Astrocyte (in vitro differentiated cells and primary cell): ENCODE measurements at places on chromosomes 5 and 9.

- DNase-seq = peak; percentile 86
- no peaks in the 10 kb centered on the region for H3K36me3 ChIP-seq
- H3K4me3 ChIP-seq = no peak overlapping the region
- H3K4me1 ChIP-seq = peaks cover 9% of the 10 kb centered on the region
Observed at GRCh38 chr5:56211298-56211865, 21.7 kb downstream of the ANKRD55 start.

- H3K36me3 ChIP-seq = no peaks in the 10 kb centered on the region
- H3K27me3 ChIP-seq = no peaks in the 10 kb centered on the region
- DNase-seq = peak; percentile 29
- H3K27ac ChIP-seq = no peak overlapping the region
Observed at GRCh38 chr9:17509701-17510100, 69.2 kb upstream of the SH3GL2 start.

- no peak for DNase-seq
- H3K27me3 ChIP-seq = no peaks in the 10 kb centered on the region
- H3K4me1 ChIP-seq = no peaks in the 10 kb centered on the region
- H3K27ac ChIP-seq = no peak overlapping the region
- peaks cover 75% of the 10 kb centered on the region for H3K36me3 ChIP-seq
Observed at GRCh38 chr9:128587453-128587852, 35.1 kb downstream of the SPTAN1 start.

GRCh38 chr5:180755601-180756000, 15.7 kb upstream of the OR2Y1 start:
- H3K4me1 ChIP-seq = no peaks in the 10 kb centered on the region
- H3K36me3 ChIP-seq = no peaks in the 10 kb centered on the region
- H3K4me3 ChIP-seq = no peak overlapping the region
- no peak for DNase-seq
- no peak overlapping the region for H3K27ac ChIP-seq
- no peaks in the 10 kb centered on the region for H3K27me3 ChIP-seq

GRCh38 chr5:169635936-169636335, 1.1 kb upstream of the DOCK2 start:
- no peaks in the 10 kb centered on the region for H3K36me3 ChIP-seq
- no peaks in the 10 kb centered on the region for H3K27me3 ChIP-seq

GRCh38 chr9:71675857-71676165, 92.5 kb downstream of the CEMIP2 start:
- H3K27ac ChIP-seq = no peak overlapping the region
- peaks cover 12% of the 10 kb centered on the region for H3K4me1 ChIP-seq
- no peak overlapping the region for H3K4me3 ChIP-seq
- no peak for DNase-seq
- H3K27me3 ChIP-seq = no peaks in the 10 kb centered on the region

DNA sequence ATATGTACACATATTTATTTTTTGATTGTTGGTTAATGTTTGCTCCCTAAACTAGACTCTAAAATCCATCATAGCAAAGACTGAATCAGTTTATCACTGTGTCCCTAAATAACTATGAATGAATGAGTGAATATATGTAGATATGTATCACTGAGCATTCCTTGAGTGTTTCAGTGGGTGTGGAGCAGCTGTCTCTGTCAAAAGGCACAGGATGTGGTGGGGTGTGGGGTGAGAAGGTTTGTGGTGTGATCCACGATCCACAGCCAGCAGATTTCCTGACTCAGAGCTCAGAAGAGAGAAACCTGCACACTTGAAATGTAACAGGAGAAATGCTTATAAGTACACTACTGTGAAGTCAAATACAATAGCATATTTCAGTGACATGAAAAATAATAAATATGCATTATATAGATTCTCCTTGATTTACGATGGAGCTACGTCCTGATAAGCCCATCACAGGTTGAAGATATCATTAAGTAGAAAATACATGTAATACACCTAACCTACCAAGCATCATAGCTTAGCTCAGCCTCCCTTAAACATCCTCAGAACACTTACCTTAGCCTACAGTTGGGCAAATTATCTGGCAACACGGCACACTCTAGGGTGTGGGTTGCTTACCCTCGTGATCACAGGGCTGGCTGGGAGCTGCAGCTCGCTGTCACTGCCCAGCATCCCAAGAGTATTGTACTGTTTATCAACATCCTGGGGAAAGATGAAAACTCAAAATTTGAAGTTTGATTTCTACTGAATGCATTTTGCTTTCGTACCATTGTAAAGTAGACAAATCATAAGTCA, 287.0 kb downstream of the GAS1 start:
- H3K4me1 ChIP-seq = peaks cover 15% of the 10 kb centered on the region
- H3K27ac ChIP-seq = no peak overlapping the region
- no peak overlapping the region for H3K4me3 ChIP-seq
- peak; percentile 93 for DNase-seq
- no peaks in the 10 kb centered on the region for H3K36me3 ChIP-seq
- H3K27me3 ChIP-seq = peaks cover 4% of the 10 kb centered on the region

GRCh38 chr5:126003309-126003708, 419.9 kb upstream of the GRAMD2B start:
- H3K4me1 ChIP-seq = peaks cover 24% of the 10 kb centered on the region
- H3K36me3 ChIP-seq = no peaks in the 10 kb centered on the region
- DNase-seq = peak; percentile 95
- H3K27ac ChIP-seq = peak overlapping the region; percentile 75

GRCh38 chr5:20113031-20113715, 125.2 kb upstream of the CDH18 start:
- no peaks in the 10 kb centered on the region for H3K36me3 ChIP-seq
- no peak overlapping the region for H3K4me3 ChIP-seq

DNA sequence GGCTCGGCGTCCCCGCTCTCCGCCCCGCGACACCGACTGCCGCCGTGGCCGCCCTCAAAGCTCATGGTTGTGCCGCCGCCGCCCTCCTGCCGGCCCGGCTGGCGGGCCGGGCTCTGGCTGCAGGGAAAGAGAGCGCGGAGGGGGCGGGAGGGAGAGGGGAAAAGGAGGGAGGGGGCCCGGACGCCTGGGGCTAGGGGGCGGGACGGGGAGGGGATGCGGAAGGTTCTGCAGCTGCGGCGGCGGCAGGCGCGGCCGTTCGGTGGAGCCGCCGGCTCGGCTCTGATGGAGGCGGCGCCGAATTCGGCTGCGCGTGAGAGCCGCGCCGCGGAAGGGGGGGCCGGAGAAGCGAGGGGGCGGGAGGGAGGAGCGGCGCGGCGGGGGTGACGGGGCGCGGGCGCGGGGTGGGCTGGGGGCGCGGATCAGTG, at the start of gene MARCHF11:
Gene MARCHF11, minus strand, starts transcription at position 281 of the 425 bp plus-strand sequence. Its CDS starts 216 bp downstream, at position 65.
- no peak within 1 kb of the TSS for H3K27ac ChIP-seq
- peak within 1 kb of the TSS; percentile 44 for H3K4me3 ChIP-seq
- DNase-seq = no peak
- no peaks in the 10 kb centered on the region for H3K4me1 ChIP-seq

GRCh38 chr5:173454736-173455598, 126.8 kb upstream of the STC2 start:
- peaks cover 49% of the 10 kb centered on the region for H3K4me1 ChIP-seq
- no peak overlapping the region for H3K4me3 ChIP-seq
- H3K36me3 ChIP-seq = no peaks in the 10 kb centered on the region
- H3K27ac ChIP-seq = peak overlapping the region; percentile 98

DNA sequence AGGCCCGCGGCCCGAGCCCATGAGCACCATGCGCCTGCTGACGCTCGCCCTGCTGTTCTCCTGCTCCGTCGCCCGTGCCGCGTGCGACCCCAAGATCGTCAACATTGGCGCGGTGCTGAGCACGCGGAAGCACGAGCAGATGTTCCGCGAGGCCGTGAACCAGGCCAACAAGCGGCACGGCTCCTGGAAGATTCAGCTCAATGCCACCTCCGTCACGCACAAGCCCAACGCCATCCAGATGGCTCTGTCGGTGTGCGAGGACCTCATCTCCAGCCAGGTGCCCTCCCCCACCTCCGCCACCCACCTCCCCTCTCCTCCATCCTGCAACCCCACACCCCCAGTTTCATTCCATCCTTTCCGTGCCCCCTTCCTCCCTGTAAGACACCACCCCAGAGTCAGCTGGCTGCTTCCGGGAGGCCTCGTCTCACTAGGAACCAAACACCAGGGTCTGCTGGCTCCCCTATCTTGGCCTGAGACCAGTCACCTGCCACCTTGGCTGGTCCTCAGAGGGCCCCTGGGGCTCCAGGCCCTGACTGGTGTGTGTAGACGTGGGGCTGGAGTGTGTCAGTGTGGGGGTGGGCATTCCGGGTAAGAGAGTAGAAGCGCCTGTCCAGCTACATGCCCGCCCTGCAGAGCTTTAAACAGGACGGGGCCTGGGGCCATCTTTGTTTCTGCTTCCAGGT, 655 bp downstream of the GRIN1 start:
- no peak for DNase-seq
- peaks cover 2% of the 10 kb centered on the region for H3K4me1 ChIP-seq
- no peak overlapping the region for H3K27ac ChIP-seq

DNA sequence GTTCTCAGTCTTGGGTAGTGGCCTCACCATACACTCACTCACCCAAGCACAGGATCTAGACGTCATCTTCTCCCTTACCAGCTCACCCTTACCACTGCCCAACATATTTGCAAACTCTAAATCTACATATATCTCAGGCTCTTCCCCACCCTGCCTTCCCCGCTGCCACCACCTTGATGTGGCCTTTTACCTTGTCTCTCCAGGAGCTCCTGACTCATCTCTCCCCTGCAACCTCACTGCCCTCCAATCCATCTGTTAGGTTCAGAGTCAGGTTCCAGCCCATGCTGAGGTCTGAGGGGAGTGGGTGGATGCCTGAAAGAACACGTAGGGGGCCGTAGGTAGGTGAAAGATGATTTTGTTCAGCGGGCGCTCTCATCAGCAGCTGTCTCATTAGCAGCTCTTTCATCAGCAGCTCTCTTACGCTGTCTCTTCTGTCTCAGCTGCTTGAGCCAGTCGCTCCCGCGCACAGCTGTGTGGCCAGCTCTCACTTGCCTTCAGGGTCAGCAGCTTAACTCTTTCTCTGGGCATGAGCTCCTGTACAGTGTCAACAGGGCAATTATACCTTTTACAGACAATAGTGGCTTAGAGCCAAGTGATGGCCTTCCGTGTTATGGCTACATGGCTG, 23.1 kb upstream of the CKMT2 start:
- no peak overlapping the region for H3K27ac ChIP-seq
- H3K27me3 ChIP-seq = no peaks in the 10 kb centered on the region
- H3K4me1 ChIP-seq = no peaks in the 10 kb centered on the region

GRCh38 chr5:123746683-123747360, 234.8 kb downstream of the CSNK1G3 start:
- DNase-seq = no peak
- H3K4me1 ChIP-seq = no peaks in the 10 kb centered on the region
- H3K36me3 ChIP-seq = no peaks in the 10 kb centered on the region

DNA sequence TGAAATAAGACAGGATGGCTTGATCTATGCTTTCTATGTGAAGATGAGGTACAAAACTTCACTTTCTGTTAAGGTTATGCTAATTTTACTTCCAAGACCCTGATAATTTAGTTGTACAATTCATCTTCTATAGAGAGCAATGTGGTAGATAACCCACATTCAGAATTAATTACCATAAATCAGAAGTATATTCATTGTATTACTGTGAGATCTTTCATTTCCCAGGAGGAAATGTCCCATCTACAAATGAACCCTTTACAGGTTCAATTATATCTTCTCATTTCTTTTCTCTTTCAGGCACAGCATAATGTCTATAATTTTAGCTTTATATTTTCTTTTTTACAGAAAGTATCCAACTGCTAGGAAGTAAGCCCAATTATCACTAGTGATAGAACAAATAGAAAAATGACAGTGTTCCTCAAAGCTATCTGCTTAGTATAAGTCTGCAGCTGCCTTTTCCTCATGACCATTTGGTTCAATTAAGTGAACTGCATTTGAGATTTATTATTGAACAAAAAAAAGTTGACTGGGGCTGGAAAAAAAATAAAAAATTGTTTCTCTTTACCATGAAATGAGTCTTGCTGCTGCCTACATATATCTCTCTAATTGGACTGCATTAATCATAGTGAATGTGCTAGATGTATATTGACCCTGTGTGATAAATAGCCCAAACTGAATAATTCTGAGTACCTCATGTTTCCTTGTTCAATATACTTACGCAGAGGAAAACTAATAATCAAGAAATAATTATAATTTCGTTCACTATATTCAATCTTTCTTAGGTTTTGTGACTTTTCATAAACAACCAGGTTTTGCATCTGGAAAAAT, 1329.4 kb downstream of the PTPRD start:
- H3K27me3 ChIP-seq = no peaks in the 10 kb centered on the region
- no peak for DNase-seq
- H3K27ac ChIP-seq = no peak overlapping the region
- H3K4me3 ChIP-seq = no peak overlapping the region
- no peaks in the 10 kb centered on the region for H3K4me1 ChIP-seq
- H3K36me3 ChIP-seq = no peaks in the 10 kb centered on the region

DNA sequence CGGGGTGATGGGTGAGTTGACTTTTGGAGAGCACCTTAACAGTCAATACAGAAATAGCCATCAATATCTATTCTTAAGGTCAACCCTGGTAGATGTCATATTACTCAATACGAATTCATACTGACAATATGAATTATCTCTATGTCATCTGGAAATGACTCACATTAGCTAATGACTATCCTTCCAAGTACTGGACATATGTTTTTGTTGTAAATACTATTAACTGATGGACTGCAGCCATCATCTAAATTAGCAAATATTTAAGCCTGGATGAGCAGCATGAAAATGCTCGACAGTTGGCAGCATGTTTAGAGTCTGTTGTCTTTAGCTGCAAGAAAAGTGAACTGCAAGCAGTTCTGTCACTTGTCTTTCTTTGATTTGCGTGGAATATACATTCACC, 19.6 kb upstream of the ISOC1 start:
- no peaks in the 10 kb centered on the region for H3K36me3 ChIP-seq
- DNase-seq = no peak
- no peaks in the 10 kb centered on the region for H3K27me3 ChIP-seq
- no peak overlapping the region for H3K27ac ChIP-seq
- H3K4me3 ChIP-seq = no peak overlapping the region

GRCh38 chr5:149044453-149045088, 18.3 kb downstream of the SH3TC2 start:
- H3K27me3 ChIP-seq = no peaks in the 10 kb centered on the region
- H3K36me3 ChIP-seq = no peaks in the 10 kb centered on the region
- no peak overlapping the region for H3K4me3 ChIP-seq
- H3K4me1 ChIP-seq = peaks cover 3% of the 10 kb centered on the region

GRCh38 chr9:124941679-124942561, 1.0 kb upstream of the GOLGA1 start:
- no peaks in the 10 kb centered on the region for H3K27me3 ChIP-seq
- H3K36me3 ChIP-seq = no peaks in the 10 kb centered on the region
- DNase-seq = no peak
- H3K27ac ChIP-seq = peak overlapping the region; percentile 95
- peaks cover 12% of the 10 kb centered on the region for H3K4me1 ChIP-seq

- H3K27ac ChIP-seq = no peak overlapping the region
- no peaks in the 10 kb centered on the region for H3K27me3 ChIP-seq
- H3K4me1 ChIP-seq = no peaks in the 10 kb centered on the region
- peaks cover 7% of the 10 kb centered on the region for H3K36me3 ChIP-seq
- H3K4me3 ChIP-seq = no peak overlapping the region
- DNase-seq = peak; percentile 27
Observed at GRCh38 chr9:125161284-125161918, 18.1 kb upstream of the SCAI start.
